ENCODE measurements at places on chromosomes 3 and 15.

DNA sequence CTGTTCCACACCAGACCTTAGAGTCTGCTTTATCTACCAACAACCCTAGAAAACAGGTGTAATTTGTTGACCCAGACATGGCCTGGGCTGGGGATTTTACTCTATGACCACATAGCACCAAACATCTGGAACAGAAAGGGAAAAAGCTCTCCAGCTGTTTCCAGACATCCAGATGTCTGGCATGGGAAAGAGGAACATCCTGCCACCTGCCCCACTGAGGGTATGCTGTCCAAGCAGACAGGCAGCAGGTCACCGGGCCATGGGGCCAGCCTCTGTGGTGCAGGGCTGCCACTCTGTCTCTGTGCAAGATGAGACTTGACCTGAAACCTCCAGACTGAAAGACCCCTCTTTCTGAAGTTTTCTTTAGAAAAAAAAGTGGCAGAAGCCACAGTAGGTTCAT is 359.3 kb upstream of the ICE2 start:
- no peak for DNase-seq

DNA sequence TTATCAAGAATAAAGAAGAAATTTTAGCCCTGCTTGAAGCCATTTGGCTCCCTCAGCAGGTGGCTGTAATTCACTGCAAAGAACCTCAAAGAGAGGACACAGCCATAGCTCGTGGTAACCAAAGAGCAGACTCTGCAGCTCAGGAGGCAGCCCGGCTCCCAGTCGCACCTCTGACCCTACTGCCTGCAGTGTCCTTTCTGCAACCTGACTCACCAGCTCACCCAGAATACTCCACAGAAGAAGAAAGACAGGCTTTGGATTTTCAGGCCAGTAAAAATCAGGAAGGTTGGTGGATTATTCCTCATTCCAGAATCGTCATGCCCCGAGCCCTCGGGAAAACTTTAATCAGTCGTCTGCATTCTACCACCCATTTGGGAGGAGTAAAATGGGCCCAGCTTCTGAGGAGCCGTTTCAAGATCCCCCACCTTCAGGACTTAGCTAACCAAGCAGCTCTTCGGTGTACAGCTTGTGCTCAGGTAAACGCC is 38.6 kb downstream of the ZBTB11 start:
- no peak for DNase-seq

GRCh38 chr3:153142961-153143360 is 19.1 kb upstream of the RAP2B start:
- DNase-seq, result no peak

- no peak for DNase-seq
Measured at GRCh38 chr3:195403244-195403643, 39.6 kb downstream of the ACAP2 start.

DNA sequence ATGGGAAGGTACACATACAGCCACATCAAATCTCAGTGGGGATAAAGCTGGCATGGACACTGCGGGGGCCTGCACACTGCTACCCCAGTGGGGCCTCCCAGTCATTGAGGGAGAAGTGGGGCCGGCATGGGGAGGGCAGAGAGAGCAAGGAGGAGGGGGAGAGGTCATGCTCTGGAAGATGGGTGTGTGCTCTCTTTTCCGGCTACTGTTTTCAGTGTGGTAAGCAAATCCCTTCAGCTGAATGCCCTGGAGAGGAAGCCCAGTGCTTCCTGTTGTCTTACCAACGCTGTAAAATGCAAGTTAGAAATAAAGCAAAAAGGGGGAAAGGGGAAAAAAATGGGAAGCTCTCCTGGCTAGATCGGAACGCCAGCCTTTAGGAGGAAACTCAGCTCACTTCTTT is 30.8 kb downstream of the NRROS start:
- no peak for DNase-seq

All from GM12892 (cell line).